Large intestine (tissue), 12 donors: ENCODE measurements at places on chromosomes 2 and 18.

- DNase-seq = no peak
Measured at GRCh38 chr2:195683174-195683573, 26.1 kb downstream of the SLC39A10 start.

DNA sequence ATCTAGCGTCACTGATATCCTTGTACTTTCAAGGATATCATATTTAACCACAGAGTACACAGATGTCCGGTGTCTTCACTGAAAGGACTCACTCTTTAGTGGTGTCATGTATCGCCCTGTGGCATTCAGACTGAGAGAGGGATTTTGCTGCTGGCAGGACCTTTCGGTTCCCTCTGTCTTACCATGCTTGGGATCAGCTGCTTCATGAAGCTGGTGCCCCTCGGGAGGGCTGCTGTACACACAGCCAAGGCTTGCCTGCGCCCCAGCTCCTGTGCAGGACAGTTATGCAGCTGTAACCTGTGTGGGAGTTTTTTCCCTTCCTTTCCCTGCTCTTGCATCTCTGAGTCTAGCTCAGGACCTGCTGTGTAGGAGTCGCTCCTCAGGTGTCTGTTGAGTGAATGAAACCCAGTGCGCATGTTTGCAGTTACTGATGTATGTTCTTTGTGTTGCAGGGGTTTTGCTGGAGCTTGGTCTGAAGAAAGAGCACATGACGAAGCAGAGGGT lies 64.4 kb downstream of the GREB1 start:
- no peak for DNase-seq

DNA sequence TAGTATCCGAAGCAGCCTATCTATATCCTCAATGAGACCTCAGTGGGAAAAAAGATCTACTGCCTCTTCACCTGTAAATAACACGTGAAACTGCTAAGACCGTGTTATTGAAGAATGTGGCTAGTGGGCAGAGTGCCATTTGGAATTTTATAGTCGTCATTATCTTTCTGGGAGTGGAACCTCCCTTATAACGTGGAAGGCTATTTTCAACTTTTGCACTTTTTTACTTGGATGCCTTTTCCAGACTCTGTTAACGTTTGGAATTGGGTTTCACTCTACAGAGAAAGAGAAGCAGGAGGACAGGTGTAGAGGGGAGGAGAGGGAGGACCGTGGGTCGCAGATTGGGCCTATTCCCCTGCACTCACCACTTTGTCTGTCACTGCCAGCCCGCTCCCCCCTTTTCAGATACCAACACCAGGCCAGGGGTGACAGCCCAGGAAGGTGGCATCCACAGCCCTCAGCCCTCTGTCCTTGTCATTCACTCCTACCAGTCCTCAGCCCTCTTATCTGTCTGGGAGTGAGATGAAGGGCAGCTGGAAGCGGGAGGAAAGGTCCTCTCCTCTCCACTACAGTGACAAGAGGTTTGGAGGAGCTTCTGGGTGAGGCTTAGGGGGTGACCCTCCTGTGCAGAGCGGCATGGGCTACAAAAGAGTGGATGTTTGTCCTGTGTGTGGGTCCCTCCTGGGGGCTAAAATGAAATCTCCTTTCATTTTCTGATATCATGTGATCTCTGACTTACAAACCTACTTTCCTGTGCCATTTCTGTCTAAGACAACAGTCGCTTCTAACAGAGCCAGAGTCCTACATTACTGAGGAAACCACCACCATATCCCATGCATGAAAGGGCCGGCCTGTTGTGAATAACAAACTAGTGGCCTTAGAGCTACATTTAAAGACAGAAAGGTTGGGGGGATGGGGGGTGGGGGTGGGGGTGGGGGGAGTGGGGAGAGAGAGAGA lies 23.9 kb upstream of the CEP68 start:
- DNase-seq = peak; percentile 48

DNA sequence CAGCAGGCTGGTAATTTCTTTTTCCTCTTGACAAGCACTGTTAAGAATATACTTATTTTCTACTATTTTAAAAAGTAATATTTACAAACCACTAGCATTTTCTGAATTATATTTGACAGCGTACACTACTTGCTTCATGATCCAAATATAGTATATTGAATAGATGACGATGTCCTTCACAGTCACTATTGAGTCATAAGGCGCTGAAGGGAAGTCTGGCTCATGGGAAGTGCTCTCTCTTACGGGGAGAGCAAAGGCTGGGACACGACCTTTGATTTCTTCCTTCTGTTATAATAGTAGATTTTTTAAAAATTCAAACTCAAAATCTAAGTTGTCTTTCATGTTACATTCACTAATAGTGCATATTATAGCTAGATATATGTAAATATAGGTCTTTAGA lies 357.1 kb downstream of the SOCS6 start:
- DNase-seq = no peak

- no peak for DNase-seq
Measured at GRCh38 chr18:2027016-2027415, 544.3 kb downstream of the METTL4 start.

DNA sequence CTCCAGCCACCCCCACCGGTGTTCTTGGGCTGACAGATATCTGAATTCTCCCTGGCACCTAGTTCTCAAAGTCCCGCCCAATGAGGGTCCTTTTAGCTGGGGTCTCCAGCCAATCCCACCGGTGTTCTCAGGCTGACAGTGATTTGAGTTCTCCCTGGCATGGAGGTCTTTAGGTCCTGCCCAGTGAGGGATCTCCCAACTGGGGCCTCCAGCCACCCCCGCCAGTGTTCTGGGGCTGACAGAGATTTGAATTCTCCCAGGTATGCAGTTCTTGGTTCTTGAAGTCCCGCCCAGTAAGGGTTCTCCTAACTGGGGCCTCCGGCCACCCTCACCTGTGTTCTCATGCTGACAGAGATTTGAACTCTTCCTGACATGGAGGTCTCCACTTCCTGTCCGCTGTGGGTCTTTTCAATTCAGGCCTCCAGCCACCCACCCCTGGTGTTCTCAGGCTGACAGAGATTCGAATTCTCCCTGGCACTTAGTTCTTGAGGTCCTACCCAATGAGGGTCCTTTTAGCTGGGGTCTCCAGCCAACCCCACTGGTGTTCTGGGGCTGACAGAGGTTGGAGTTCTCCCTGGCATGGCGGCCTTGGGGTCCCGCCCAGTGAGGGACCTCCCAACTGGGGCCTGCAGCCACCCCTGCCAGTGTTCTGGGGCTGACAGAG lies 154.6 kb downstream of the ANKRD36 start:
- no peak for DNase-seq

DNA sequence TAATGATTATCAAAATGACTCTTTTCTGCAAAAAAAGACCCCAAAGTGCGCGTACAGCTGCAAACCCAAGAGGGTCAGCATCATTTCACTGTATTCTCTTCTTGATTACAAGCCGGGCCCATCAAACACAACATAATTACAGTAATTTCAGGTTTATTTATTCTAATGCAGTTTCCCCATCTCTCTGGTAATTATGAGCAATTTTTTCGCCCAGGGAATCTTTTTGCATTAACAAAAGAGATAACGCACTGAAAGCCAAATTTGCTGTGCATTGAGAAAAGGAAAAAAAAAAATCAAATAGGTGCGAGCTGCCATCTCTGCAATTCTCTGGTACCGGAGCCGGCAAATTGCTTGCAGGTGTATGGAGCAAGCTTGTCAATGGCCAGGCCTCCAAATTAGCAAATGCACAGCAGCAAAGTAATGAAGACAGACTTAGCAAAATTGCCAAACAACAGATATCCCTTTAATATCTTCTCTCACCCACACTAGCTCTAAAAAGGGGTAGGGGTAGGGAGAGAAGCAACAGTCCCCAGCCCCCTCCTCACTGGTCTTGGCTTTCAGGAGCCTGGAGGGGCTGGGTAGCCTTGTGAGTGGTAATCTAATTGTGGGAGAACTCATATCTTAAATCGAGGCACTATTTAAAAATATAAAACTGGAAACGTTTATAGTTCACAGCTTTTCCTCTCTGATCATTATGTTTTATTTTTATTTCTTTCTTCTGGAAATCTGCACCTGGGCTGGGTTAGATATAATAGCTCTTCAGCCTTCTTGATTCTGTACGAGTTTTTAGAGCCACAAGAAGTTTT lies 6.7 kb downstream of the DLX1 start:
- no peak for DNase-seq

DNA sequence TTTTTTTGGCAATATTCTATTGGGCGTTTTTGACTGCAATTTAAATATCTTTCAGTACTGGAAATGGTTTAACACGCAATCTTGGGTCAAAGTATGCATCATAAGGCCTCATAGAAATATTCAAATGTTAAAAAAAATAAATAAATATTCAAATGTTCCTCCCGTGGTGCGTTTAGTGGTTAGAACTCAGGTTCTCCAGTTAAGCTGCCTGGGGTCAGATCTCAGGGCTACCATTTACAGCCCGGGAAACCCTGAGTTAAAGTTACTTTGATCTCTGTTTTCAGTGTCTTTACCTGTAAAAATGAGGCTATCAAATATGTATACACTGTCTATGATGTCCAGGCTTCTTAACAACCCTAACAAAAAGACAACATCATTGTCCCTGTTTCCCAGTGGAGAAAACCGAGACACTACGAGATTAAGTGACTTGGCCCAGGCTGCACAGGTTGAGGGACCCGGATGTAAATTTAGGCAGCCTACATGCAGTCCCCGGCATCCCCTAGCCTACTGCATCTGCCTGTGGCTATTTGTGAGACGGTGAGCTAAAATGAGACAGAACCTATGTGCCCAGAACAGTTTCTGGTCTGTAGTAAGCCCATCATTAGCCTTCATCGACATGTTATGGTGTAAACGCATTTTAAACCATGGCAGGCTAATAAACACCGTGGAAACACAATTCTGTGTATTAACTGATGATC lies 1.7 kb downstream of the FHL2 start:
- DNase-seq = no peak

DNA sequence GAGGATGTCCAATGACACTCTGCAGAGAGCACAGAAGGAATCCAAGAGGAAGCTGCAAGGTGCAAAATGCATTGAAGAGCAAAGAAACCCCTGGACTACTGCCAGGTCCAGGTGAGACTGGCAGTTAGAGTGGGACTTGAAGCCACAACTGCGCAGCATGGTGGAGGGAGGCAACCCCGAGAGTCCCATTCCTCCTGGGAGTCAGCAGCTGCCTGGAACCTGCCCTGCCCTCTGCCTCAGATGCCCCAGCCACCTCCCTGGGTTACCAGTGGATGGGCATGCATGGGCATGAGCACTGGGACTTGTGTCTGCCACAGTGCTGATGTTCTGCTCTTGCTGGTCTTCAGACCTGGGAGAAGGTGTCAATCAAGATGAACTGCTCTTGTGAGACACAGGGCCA lies 43.2 kb downstream of the ANKMY1 start:
- DNase-seq = no peak

GRCh38 chr18:48621240-48621639 lies 82.4 kb downstream of the CTIF start:
- no peak for DNase-seq

GRCh38 chr2:236888794-236889780 lies 196.6 kb upstream of the COPS8 start:
- DNase-seq = peak; percentile 76

DNA sequence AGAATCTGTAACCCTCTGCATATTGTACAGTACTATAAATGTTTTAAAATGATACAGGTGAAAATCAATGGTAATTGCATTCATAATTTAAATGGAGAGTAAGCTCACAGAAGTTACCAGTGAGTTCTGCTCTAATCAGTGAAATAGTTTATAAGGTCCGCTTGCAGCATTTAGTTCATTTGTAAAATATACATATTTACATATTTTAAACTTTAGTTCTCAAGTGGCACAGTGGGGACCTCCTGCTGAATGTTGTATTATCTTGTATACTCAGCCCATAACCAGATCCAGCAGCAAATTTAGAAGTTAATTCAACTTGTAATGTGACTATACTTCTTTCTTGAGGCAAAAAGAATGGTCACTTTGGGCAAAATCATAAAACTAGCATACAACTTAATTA lies 41.7 kb upstream of the TBR1 start:
- DNase-seq = no peak

- no peak for DNase-seq
Measured at GRCh38 chr2:213238753-213239495, 45.3 kb upstream of the SPAG16 start.

GRCh38 chr2:118061135-118061955 lies 26.9 kb upstream of the INSIG2 start:
- DNase-seq = no peak

DNA sequence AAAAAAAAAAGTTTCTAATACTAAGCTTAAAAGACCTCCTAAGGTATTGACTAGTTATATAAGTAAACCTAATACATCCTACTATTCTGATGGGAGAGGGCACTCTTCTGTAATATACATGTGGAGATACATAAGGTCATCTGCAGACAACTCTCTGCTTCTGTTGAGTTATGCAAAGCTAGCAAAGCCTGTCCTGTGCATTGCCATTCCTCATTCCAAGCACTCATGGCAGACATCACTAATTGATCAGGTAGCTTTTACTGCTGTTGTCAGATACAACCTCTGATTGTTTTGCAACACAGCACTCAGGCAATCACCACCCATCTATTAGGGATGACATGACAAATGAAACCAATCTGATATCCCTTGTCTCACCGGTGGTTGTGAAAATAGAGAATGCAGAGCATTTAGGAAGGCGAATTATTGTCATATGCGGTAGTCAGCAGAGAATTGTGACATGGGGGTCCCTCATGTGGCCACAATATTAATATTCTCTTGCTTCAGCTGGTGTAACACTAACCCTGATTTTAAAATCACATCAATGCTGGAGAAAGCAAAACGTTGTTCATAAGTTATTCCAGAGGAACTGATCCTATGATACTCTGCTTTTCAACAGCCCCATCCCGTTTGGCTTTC lies 416.5 kb upstream of the GYPC start:
- no peak for DNase-seq

GRCh38 chr2:180601016-180601415 lies 379.4 kb upstream of the UBE2E3 start:
- no peak for DNase-seq

- no peak for DNase-seq
Measured at GRCh38 chr2:66573821-66574233, 138.9 kb downstream of the MEIS1 start.

GRCh38 chr2:41922177-41922576 lies 125.6 kb upstream of the PKDCC start:
- peak; percentile 87 for DNase-seq

GRCh38 chr2:36750101-36750500 lies 53.6 kb downstream of the VIT start:
- no peak for DNase-seq

- DNase-seq = no peak
Measured at GRCh38 chr2:7795778-7796563, 878.8 kb downstream of the RNF144A start.

DNA sequence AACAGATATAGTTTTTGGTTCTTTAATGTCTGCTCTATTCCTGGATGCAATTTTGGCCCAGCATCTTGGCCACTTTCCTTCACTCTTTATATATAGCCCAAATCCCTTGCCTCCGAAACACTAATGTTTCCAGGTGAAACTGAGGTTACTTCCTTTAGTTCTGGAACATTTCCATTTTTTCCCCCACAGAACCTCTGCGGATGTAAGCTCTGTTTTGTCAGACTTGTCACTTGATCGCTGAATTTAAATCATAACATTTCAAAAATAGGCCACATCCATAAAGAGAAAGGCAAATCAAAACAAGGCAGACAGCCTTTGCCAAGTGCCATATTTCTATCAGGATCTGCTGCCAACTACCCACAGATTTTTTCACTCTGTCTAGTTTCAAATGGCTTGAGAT lies 115.1 kb downstream of the ANKRD44 start:
- no peak for DNase-seq

GRCh38 chr2:68784915-68785314 lies 50.3 kb downstream of the ARHGAP25 start:
- no peak for DNase-seq

- no peak for DNase-seq
Measured at GRCh38 chr2:17416884-17417391, 101.3 kb downstream of the RAD51AP2 start.

- DNase-seq = no peak
Measured at GRCh38 chr2:219523031-219523671, 8.9 kb downstream of the ASIC4 start.
